Osteocyte (in vitro differentiated cells): ENCODE measurements at places on chromosomes 2 and 18. TPM values are rescaled to one million over a fixed set of nuclear protein-coding genes. Genes with fewer than 3 reads are reported as not detected.

GRCh38 chr2:194769030-194769429, 888.0 kb upstream of the SLC39A10 start:
- no peak for DNase-seq
- no peaks in the 10 kb centered on the region for H3K36me3 ChIP-seq
- H3K27me3 ChIP-seq: no peaks in the 10 kb centered on the region
- no peak overlapping the region for H3K4me3 ChIP-seq
- H3K27ac ChIP-seq: no peak overlapping the region

GRCh38 chr18:77248873-77249568, 627 bp upstream of the GALR1 start:
- no peak overlapping the region for H3K27ac ChIP-seq
- H3K27me3 ChIP-seq: peaks cover 70% of the 10 kb centered on the region
- peaks cover 2% of the 10 kb centered on the region for H3K36me3 ChIP-seq
- no peak for DNase-seq
- peaks cover 11% of the 10 kb centered on the region for H3K4me1 ChIP-seq

DNA sequence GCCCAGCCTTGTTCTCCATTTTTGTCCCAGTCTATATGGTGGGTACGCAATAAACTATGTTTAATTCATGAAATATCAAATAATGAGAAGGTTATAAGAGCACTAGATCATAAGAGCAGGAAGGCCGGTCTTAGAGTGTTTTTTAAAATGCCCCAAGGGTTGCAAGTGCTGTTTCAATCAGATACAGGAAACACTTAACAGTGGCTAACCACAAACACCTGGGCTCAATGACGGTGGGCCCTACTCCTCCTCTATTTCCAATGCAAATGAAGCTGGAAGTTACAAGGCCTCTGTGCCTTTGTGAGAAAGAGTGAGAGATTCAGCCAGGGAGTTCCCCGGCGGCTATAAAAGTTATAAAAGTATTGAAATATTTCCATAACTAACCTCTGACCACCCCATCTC, 18.9 kb upstream of the WDR33 start:
- H3K4me3 ChIP-seq: no peak overlapping the region
- H3K36me3 ChIP-seq: no peaks in the 10 kb centered on the region
- H3K4me1 ChIP-seq: no peaks in the 10 kb centered on the region
- H3K27ac ChIP-seq: no peak overlapping the region
- H3K27me3 ChIP-seq: peaks cover 5% of the 10 kb centered on the region
- no peak for DNase-seq

- H3K36me3 ChIP-seq: peaks cover 8% of the 10 kb centered on the region
- H3K4me3 ChIP-seq: no peak overlapping the region
- no peak overlapping the region for H3K27ac ChIP-seq
- DNase-seq: no peak
- H3K4me1 ChIP-seq: peaks cover 11% of the 10 kb centered on the region
Measured at GRCh38 chr2:36461039-36461681, 105.6 kb downstream of the CRIM1 start.

DNA sequence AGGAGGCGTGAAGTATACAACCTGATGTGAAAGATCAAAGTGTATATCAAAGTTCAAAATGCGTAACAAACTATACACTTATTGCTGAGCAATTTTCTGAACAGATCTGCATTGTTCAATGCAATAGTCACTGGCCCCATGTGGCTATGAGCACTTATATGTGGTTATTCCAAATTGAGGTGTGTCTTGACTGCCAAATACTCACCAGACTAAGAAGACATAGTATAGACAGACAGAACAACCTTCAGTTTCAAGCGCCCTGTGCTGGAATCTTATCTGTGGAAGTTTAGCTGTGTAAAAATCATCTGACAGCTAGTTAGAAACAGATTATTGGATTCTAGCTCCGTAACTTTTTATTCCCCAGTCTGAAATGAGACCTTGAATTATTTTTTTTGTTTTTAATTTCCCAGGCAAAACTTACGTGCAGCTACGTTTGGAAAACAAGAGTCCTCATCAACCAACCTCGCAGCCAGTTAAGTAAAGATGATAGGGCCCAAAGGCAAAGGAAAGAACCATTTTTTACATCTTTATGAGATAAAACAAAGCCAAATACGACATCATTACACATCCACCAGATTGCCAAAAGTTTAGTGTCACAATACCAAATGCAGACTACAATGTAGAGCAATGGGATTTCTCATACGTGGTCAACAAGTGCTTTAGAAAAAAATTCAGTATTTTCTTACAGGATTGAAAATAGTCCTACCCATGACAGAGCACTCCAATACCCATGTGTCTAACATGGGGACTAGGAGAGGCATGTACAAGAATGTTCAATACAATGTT, 37.2 kb downstream of the MBOAT2 start:
- H3K36me3 ChIP-seq: peaks cover 6% of the 10 kb centered on the region
- no peak overlapping the region for H3K27ac ChIP-seq
- DNase-seq: no peak
- H3K4me1 ChIP-seq: peaks cover 10% of the 10 kb centered on the region
- H3K27me3 ChIP-seq: no peaks in the 10 kb centered on the region

- peak overlapping the region; percentile 82 for H3K27ac ChIP-seq
- H3K27me3 ChIP-seq: peaks cover 22% of the 10 kb centered on the region
- DNase-seq: peak; percentile 98
- no peaks in the 10 kb centered on the region for H3K36me3 ChIP-seq
Measured at GRCh38 chr2:15730545-15731212, 139.0 kb downstream of the DDX1 start.

GRCh38 chr2:120898961-120899750, 163.5 kb downstream of the GLI2 start:
- no peaks in the 10 kb centered on the region for H3K36me3 ChIP-seq
- H3K27me3 ChIP-seq: no peaks in the 10 kb centered on the region
- no peak overlapping the region for H3K27ac ChIP-seq
- DNase-seq: no peak

DNA sequence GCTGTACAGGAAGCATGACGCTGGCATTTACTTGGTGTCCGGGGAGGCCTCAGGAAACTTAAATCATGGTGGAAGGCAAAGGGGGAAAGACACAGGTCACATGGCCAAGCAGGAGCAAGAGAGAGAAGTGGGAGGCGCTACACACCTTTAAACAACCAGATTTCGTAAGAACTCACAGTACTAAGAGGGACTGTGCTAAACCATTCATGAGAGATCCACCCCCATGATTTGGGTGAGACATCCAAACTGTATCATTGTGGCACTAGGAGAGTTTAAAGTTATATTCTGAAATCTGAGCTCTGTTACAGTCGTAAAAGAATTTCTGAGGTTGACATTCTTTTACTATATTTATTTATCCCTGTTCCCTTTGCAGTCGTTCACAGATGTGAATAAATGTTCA, 116.6 kb downstream of the ICA1L start:
- peaks cover 3% of the 10 kb centered on the region for H3K4me1 ChIP-seq
- DNase-seq: no peak

- H3K4me3 ChIP-seq: no peak overlapping the region
- H3K36me3 ChIP-seq: no peaks in the 10 kb centered on the region
- no peak overlapping the region for H3K27ac ChIP-seq
- H3K27me3 ChIP-seq: peaks cover 59% of the 10 kb centered on the region
Measured at GRCh38 chr2:219045937-219046550, 4.7 kb upstream of the CFAP65 start.

DNA sequence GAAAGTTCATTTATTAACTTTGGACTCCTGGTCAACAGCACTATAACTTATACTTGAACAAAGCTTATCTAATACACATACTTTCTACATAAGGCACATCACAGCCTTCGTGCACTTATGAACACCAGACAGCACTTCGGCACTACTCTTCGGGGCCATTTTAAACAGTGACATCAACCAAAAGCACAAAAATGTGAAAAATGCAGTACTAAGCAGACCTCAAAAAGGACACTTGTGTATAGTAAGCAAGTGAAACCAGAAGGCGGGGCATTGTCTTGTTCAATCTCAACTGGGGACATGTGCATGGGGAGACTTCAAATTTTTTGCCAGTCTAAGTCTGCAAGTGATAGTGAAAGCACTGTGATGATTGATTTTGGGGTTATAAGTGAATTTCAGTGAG, 163.0 kb downstream of the NCKAP5 start:
- H3K36me3 ChIP-seq: no peaks in the 10 kb centered on the region
- no peak overlapping the region for H3K4me3 ChIP-seq
- H3K27ac ChIP-seq: no peak overlapping the region
- no peak for DNase-seq

DNA sequence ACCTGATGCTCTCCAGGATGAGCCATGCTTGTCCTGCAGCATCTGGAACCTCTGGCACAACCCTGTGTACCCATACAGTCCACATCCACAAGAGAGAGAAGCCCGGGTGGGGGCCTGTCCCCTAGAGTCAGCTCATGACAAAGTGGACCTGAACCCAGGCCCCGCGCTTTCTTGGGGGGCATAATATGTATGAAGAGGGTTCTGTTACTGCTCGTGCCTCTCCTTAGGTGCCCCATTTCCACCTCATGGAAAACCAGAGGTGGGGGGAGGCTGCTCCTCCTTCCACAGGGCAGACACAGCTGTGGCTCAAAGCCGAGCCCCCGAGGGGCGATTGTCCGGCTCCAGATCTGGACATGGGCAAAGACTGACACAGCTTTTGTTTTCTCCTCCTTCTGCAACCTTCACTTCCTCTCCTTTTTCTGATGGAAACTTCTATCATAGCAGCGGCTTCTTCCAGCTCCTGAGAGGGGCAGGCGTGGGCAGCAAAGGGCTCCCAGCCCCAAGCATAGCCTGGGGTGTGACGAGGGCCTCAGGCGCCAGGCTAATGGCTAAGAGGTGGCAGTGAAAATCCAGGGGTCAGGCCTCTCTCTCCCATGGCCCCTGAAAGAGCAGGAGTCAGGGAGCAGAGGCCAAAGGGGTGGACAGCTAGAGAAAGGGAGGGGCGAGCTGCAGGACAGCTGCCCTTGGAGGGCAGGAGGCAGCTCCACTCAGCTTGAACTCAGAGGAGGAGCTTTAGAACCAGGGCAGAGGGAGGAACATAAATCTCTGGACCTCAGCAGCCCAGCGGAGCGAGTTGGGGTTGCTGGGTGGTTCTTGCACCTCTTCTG, 155.5 kb downstream of the ZFP36L2 start:
- H3K4me3 ChIP-seq: no peak overlapping the region
- peaks cover 63% of the 10 kb centered on the region for H3K4me1 ChIP-seq
- H3K36me3 ChIP-seq: no peaks in the 10 kb centered on the region
- no peak for DNase-seq
- no peaks in the 10 kb centered on the region for H3K27me3 ChIP-seq

- H3K27ac ChIP-seq: no peak overlapping the region
- H3K27me3 ChIP-seq: no peaks in the 10 kb centered on the region
- DNase-seq: no peak
- H3K4me3 ChIP-seq: no peak overlapping the region
- H3K36me3 ChIP-seq: no peaks in the 10 kb centered on the region
Measured at GRCh38 chr2:226643030-226643945, 156.3 kb downstream of the IRS1 start.

DNA sequence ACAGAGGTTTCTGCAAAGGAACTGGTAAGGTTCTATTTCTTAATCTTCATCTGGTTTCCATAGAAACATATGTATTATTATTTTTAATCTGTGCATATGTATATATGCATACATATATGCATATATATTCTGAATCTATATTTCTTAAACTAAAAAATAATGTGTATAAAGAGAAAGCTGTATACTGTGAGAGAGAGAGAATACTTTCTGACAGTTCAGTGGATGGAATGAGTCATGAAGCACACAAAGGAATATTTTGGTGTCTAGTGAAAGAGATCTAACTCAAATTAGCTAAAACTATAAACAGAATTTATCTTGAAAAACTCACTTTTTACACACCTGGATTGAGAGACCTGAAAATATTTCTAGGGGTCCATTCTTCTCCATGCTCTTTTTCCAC, 1929.3 kb upstream of the LRRTM1 start:
- no peaks in the 10 kb centered on the region for H3K4me1 ChIP-seq
- no peak overlapping the region for H3K4me3 ChIP-seq
- no peak overlapping the region for H3K27ac ChIP-seq
- no peak for DNase-seq
- no peaks in the 10 kb centered on the region for H3K27me3 ChIP-seq

- no peaks in the 10 kb centered on the region for H3K4me1 ChIP-seq
- H3K27ac ChIP-seq: no peak overlapping the region
- no peak for DNase-seq
- H3K36me3 ChIP-seq: no peaks in the 10 kb centered on the region
- peaks cover 3% of the 10 kb centered on the region for H3K27me3 ChIP-seq
Measured at GRCh38 chr2:238582159-238582558, 155.4 kb downstream of the ASB1 start.

GRCh38 chr2:217853301-217853881, 149.4 kb downstream of the TNS1 start:
- no peak overlapping the region for H3K4me3 ChIP-seq
- no peak for DNase-seq
- H3K27me3 ChIP-seq: no peaks in the 10 kb centered on the region
- peaks cover 29% of the 10 kb centered on the region for H3K36me3 ChIP-seq
- H3K27ac ChIP-seq: no peak overlapping the region
- H3K4me1 ChIP-seq: peaks cover 62% of the 10 kb centered on the region

GRCh38 chr18:74937291-74937690, 271.6 kb downstream of the PTGR3 start:
- no peaks in the 10 kb centered on the region for H3K27me3 ChIP-seq
- DNase-seq: no peak
- H3K36me3 ChIP-seq: no peaks in the 10 kb centered on the region
- H3K27ac ChIP-seq: no peak overlapping the region
- no peak overlapping the region for H3K4me3 ChIP-seq

DNA sequence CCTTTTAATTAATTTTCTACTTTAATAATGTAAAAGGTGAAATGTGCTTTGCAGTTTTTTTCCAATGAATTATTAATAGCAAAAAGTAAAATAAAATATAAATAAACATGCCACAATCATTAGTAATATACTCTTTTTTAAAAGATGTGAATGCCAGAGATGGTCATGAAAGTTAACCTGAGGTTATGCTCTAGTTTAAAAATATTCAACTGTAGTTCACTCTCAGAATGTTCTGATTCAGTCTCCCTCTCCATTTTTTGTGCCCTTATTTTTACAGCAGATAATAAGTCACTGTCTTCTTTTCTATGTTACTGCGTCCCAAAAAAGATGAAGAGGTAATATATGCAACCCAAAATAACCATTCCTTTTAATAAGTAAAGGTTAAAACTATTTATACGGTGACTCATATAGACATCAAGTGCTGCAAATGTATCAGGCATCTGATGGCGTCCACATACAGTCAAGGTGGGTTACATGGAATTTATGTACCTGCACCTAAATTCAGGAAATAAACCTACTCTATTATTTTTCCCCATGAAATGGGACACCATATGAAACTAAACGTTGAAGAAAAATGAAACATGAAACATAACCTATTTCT, 153.6 kb upstream of the ZNF804A start:
- DNase-seq: no peak
- H3K27me3 ChIP-seq: no peaks in the 10 kb centered on the region
- H3K36me3 ChIP-seq: no peaks in the 10 kb centered on the region
- no peaks in the 10 kb centered on the region for H3K4me1 ChIP-seq

- peaks cover 12% of the 10 kb centered on the region for H3K27me3 ChIP-seq
- no peaks in the 10 kb centered on the region for H3K4me1 ChIP-seq
- H3K4me3 ChIP-seq: no peak overlapping the region
- no peak overlapping the region for H3K27ac ChIP-seq
Measured at GRCh38 chr18:75183524-75183923, 25.4 kb downstream of the PTGR3 start.

The IWS1 gene
- total RNA-seq: 39.8 and 40.9 TPM in 2 replicates

The SLC9A4 gene
- total RNA-seq: not detected in 2 replicates

The SULT1C4 gene
- 6.0 and 7.0 TPM in 2 replicates for total RNA-seq

The TEX44 gene
- total RNA-seq: not detected in 2 replicates

The PTGR3 gene
- total RNA-seq: 17.7 and 19.7 TPM in 2 replicates

The VPS54 gene
- 17.2 and 17.3 TPM in 2 replicates for total RNA-seq

The CD8B gene
- total RNA-seq: not detected in 2 replicates

The G6PC2 gene
- not detected in 2 replicates for total RNA-seq

The RNASEH1 gene
- total RNA-seq: 24.6 and 25.5 TPM in 2 replicates

The SLC5A7 gene
- total RNA-seq: not detected in 2 replicates

The EHBP1 gene
- 41.9 and 46.5 TPM in 2 replicates for total RNA-seq
